ENCODE measurements at places on chromosomes 7 and 10.

GRCh38 chr7:113010377-113010776, 76.2 kb downstream of the GPR85 start:
- DNase-seq = no peak

DNA sequence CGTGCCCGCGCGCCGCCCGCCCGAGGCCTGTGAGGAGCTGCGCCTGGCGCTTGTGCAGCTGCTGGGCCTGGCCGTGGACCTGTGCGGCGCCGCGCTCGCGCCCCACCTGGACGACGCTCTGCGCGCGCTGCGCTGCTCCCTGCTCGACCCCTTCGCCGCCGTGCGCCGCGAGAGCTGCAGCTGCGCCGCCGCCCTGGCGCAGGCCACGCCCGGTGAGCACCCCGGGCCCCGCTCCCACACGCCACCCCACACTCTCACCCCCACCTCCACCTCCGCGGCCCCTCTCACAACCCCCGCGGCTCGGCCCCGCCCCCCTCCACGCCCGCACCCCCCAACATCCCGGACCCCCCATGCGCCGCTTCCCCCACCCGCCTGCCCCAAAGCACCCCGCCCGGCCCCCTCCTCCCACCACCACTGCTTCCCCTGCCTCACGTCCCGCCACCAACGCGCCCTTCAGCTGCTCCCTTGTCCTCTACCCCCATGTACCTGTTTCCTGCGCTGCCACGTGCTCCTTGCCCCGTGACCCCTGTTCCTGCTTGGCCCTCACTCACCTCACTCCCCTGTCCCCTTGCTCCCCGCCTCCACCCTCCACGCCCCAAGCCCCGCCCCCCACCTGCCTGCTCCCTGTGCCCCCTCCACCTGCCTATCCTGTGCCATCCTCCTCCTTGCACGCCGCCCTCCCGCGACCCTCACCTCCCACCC, at the start of gene PRKAR1B:
Gene PRKAR1B (minus strand): TSS at position 178 of the 702 bp plus-strand sequence. CDS start 15,776 bp downstream, outside the sequence.
- no peak for DNase-seq

DNA sequence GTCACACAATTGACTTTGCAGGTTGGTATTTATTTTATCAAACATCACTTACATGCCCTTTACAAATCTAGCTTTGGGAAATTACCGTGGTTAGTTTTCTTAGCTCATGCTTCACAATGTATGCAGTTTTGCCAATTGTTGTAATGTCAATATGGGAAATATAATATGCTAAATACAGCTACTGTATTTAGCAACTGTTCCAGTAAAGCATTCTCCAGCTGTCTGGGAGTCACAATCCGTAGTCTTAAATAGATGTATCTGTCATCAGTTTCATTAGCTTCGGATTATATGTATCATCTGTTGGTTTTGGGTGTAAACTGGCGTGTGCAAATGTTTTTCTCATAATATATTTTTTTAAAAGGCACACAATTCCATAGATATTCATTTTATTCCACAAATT, 19.4 kb upstream of the AHR start:
- no peak for DNase-seq

DNA sequence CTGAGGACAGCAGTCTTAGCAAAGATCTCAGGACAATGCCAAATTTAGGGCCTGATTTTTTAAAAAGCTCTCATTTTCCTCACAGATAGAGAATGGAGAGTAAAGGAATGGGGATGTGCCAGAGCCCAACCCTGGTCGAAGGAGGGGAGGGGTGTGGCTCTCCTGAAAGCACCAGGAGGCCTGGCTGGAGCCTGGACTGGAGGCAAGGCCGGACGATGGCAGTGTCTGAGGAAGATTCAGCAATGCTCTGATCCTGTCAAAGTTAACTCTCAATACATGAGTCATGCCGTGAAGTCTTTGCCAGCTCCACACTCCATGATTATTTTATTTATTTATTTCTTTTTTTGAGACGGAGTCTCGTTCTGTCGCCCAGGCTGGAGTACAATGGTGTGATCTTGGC, 108.3 kb downstream of the UPF2 start:
- DNase-seq = no peak

DNA sequence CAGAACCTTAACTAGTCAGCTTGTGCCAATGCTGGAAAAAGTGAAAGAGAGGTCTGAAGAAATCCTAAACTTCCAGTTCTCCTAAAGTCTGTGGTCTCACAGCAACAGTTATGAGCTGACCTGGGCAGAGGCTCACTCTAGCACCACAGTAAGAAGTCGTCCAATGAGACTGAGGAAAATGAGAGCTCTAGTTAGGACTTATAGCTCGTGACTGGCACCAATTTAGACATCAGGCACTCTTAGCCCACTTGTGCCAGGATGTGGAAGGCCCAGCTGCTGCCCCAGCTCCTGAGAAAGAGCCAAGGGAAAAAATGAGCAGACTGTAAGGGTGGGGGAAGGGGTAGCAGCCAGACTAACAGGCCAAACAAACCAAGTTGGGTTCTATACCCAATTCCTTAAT, 7.6 kb downstream of the MMS19 start:
- no peak for DNase-seq

- no peak for DNase-seq
Measured at GRCh38 chr7:51237446-51238133, 79.0 kb downstream of the COBL start.

GRCh38 chr10:55500931-55501559, 700.0 kb upstream of the PCDH15 start:
- DNase-seq = no peak

GRCh38 chr7:81264116-81264515, 345.3 kb upstream of the SEMA3C start:
- no peak for DNase-seq

DNA sequence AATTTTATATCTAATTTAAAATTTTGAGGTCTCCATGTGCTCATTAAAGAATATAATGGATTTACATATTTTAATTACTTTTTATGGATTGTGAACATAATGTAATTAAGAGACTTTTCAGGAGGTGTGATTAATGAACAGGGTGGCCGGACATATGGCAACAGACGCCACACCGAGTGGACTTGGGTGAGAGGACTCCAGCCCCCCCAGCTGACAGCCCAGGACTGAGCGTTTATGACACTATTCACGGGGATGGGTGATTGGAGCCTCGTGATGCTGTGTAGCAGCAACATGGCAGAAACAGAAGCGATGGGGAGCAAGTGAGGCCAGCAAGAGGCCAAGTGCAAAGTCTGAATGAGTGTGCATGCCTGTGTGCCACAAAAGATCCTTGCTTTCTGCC, 1176.9 kb downstream of the TYW1 start:
- DNase-seq = no peak

DNA sequence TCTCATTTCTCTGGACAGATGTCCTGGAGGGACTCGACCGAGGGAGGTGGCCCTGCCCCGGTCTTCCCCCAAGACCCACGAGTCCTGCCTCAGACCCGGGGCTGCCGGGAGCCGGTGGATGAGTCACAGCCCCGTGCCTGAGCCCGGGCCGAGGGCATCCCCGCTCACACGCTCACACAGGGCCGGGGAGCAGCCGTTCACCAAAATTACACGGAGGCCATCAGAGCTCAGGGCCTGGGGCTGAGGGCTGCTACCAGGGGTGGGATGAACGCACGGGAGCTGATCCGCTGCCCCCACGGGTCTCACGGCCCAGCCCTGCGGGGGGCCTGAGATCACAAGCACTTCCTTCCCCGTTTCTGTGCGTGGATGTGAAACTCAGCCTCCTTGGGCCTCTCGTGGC, 17.5 kb downstream of the FAM20C start:
- no peak for DNase-seq

DNA sequence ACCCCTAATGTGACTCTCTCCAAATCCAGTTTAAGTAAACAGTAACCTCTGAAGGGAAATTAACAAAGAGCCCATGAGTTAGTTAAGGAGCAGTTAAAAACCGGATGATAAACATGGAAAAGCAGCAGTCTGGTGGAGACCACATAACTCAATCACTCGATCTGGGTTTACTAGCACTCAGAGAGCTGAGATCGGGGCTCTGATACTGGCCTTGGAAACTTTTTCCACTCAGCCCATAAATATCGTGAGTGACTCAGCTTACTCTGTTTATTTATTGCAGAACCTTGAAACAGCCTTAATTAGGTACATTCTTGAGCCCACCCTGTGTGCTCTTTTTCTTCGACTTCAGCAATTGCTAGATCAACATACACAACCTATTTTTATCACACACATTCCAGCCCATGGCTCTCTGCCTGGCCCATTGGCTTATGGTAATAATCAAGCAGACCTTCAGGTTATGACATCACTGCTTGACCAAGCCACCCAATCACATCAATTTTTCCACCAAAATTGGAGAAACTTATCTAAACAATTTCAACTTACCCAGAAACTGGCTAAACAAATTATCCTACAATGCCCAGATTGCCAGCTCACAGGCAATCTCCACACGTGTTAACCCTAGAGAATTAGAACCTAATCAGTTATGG, 82.2 kb upstream of the GPR22 start:
- no peak for DNase-seq

DNA sequence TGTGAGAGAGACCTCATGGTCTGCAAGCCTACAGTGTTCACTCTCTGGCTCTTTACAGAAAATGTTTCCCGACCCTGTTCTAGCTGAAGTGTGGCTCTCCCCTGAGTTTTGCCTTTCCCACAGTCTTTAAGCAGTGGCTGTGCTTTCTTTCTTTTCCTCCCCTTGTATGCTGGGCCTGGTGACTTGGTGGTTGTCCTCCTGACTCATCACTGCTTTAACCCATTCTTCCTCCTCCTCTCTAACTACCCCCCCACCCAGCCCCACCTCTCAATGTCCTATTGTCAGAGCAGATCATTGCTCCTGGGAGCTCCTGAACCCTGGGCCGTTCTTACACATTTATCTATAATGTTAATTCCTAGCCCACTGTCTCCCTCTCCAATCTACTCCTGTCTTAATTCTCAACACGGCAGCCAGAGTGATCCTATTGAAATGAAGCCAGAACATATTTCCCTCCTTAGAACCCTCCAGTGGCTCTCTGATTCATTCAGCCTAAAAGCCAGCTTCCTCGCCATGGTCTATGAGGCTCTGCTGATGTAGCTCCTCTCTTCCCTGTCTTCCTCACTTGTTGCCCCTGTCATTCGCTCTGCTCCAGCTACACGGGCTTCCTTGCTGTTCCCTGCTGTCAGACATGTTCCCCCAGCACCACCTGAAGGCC, 55.0 kb downstream of the DENND11 start:
- no peak for DNase-seq

GRCh38 chr10:91664426-91664825, 31.6 kb upstream of the PPP1R3C start:
- peak; percentile 26 for DNase-seq

DNA sequence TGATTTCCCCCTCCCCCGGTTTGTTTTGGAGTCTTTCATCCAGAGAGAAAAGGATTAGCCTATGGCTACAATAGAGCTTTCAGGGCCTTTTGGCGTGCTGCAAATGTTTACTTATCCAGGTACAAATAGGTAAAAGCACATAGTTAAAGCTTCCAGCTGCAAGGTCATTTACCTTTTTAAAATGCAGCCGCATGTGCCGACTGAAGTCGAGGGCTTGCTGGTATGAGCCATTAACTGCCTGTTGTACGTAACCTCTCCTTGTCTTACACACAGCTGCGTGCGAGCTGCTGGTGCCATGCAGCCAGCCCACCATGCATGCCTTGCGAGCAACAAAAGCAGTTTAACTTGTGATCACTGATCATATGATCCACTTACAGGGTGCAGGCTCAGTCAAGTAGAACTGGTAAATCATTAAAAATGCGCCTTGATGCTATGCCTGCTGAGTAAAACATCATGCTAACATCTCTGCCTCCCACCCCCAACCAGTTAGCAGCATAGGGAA, 866.4 kb downstream of the LRMDA start:
- peak; percentile 42 for DNase-seq

DNA sequence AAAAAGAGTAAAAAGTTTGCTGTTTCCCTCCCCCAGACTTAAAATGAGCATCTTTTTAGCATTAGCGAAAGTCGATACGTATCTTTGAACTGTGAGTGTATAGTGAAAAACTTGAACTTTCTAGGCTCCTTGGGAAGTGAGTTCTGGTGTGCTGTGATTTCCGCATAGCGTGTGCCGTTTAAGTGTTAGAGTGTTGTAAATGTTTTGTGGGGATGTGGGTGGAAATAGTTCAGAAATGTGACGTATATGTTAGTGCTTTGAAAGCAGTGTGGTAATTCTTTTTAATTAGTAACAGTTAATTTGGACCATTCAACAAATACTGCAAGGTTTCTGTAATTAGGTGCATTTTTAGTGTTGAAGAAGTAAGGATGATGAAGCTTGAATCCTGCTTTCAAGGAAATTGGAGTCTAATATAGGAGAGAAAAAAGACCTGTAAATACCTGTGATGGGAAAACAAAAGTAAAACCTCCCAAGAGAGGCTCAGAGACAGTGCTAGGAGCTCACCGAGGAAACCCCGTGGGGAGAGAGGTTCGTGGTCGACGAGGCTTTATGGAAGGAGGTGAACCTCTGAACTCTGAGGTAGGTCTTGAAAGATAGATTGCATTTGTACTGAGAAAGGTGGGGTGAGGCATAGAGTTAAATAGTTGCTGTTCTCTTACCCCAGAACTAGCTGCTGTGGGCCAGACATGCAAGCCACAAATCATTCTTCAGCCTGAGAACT, 40.8 kb downstream of the RBM33 start:
- DNase-seq = no peak

DNA sequence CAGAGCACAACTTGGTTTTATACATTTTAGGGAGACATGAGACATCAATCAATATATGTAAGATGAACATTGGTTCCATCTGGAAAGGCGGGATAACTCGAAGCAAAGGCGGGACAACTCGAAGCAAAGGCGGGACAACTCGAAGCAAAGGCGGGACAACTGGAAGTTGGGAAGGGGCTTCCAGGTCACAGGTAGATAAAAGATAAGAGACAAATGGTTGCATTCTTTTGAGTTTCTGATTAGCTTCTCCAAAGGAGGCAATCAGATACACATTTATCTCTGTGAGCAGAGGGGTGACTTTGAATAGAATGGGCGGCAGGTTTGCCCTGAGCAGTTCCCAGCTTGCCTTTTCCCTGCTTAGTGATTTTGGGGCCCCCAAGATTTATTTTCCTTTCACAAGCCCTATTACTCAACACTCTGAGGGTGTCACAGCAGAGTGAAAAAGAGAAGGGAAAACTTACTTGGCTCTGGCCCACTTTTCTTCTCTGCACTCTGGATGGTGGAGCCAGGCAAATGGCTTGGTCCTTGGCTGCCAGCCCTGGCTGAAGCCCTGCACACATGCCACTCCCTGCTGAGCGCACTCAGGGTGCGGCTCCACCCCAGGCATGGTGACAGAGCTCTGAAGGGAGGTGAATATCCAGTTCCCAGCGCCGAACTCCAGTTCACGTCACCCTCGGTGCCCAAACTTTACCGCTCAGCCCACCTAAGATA, 46.7 kb downstream of the PARD3 start:
- DNase-seq = no peak

GRCh38 chr7:8119262-8119661, 142.7 kb downstream of the ICA1 start:
- no peak for DNase-seq

Measured in esophagus muscularis mucosa (tissue), 4 donors.